ENCODE measurements at places on chromosomes 11 and 22.
A peak's percentile ranks its signal among the peaks of the same experiment; 100 is the strongest.

- no peak for DNase-seq
Measured at GRCh38 chr11:127226949-127227348, 226.4 kb upstream of the KIRREL3 start.

DNA sequence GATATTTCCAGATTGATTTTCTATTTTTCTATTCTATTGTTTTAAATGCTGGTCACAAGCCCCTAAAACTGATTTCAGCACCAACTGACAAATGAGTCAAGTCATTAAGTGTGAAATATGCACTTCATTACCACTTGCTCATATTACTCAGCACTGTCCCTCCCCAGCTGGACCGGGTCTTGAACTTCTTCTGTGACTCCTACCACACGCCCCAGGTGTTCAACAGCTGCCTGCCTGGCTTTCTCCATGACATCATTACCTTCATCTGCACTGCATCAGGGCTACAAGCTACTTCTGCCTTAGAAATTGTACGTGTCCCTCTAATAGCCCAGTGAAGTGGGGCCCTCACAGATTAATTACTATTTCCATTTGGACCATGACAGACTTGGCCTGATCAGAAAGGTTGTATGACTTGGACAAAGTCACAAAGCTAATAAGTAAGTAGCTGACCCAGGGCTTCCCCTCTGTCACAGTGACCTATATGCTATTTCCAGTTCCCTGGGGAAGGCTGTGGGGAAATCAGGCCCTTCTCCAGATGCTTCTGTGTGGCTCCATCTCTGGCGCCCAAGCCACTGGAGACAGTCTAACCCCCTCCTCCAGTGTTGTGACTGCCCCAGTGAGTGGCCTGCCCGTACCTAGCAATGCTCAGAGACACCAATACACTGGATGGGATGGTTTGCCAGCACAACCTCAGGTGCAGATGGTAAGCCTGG is 18.1 kb downstream of the TBC1D10A start:
- DNase-seq, result no peak

DNA sequence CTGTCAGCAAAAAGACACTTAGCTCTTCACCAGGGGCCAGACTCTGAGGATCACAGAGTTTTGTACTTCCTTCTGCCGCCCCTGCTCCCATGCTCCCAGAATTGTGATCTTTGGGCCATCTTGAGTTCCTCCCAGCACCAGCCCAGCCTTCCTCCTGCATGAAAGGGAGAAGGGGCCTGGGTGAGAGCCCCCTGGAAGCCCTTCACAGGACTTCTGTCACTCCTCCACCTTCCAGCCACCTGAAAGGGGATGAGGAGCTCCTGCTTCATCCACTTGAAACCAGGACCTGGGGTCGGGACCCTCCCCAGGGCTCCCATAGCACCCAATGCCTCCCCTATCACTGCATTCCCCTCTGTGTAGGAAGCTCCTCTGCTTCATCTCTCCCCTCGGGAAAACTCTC is 174.2 kb downstream of the BUD13 start:
- DNase-seq, result no peak

DNA sequence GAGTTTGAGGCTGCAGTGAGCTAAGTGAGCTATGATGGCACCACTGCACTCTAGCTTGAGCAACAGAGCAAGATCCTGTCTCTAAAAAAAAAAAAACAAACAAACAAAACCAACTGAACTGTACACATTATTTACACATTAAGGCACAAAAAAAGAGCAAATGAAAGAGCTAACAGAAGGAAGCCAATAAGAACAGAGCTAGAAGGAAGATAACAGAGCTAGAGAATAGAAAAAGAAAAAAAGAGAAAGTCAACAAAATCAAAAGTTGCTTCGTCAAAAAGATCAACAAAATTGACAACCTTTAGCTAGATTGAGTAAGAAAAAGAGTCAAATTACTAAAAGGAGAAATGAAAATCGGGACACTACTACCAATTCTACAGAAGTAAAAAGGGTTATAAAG is 25.0 kb downstream of the GUCD1 start:
- no peak for DNase-seq

DNA sequence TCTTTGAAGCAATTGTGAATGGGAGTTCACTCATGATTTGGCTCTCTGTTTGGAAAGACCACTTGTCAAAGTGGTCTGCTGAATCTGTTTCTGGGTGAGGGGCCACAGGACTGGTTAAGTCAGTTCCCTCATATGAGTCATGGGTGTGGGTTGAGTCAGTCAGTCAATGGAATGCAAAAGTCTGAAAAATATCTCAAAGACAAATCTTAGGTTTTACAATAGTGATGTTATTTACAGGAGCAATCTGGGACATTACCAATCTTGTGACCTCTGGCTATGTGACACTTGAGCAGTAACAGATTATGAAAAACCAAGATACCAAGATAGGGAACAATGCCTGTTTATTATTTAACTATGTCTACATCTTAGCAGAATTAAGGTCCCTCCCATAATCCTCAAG is 311.6 kb downstream of the AASDHPPT start:
- DNase-seq, result no peak

GRCh38 chr11:2377511-2378443 is 667 bp downstream of the CD81 start:
- DNase-seq, result peak; percentile 38
